DMS53 (cell line): ENCODE measurements at places on chromosomes 5 and 9.

- DNase-seq: peak; percentile 11
Observed at GRCh38 chr5:78235289-78235688, 59.2 kb downstream of the AP3B1 start.

GRCh38 chr9:71446473-71447411 lies 321.6 kb downstream of the CEMIP2 start:
- peak; percentile 74 for DNase-seq

DNA sequence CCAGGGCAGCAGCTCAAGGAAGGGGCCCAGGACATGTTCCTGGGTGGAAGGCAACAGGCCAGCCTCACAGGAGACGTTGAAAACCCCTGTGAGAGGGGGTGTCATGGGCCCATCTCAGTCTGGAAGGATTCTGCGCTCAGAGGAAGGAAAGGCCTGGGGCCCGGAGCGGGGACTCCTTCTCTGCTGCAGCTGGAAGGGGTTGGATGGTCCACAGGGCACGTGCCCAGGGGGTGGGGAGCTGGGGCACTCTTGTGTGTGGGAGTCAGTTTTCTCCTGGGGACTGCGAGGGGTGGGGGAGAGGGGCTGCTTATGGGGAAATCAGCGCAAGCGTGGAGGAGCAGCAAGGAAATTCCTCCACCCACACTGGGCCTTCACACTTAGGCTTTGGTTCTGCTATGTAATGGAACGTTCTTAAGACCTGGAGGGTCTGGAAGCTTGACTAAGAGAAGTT lies 2.9 kb upstream of the LPCAT1 start:
- DNase-seq: no peak

DNA sequence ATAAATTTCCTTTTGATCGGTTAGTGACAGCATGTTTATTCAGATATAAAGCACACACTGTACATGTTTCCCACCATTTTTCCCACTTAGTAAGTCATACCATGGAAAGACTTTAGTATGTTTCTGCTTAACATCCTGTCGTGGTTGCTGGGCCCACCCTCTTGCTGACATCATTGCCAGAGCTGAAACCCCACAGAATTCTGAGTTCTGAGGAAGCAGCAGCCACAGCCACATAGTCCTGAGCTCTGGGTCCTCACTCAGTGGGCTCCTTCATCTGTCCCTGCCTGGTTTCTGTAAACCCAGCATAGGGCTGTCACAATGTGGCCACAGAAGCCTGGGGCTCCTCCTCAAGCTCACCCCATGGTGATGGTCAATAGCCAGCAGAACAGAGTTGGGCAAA lies 441.5 kb downstream of the ENC1 start:
- no peak for DNase-seq

DNA sequence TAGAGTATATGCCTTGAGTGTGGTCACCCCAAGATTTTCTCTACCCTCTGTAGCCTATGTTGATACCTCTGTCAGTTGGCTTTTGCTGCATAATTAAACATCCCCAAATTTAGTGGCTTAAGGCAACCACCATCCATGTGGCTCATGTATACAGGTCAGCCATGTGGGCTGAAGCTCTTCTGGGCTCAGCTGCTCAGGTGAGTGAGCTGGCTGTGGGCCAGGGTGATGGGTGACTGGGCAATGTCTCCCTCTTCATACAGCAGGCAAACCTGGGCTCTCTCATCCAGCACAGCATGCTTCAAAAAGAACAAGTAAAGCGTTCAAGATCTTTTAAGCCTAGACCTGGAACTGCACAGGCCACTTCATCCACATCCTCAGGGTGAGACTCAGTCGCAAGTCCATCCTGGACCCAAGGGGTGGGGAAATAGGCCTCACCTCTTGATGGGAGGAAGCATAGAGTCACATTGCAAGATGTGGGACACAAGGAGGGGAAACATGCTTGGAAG lies 188.2 kb upstream of the TAS2R1 start:
- DNase-seq: peak; percentile 15

DNA sequence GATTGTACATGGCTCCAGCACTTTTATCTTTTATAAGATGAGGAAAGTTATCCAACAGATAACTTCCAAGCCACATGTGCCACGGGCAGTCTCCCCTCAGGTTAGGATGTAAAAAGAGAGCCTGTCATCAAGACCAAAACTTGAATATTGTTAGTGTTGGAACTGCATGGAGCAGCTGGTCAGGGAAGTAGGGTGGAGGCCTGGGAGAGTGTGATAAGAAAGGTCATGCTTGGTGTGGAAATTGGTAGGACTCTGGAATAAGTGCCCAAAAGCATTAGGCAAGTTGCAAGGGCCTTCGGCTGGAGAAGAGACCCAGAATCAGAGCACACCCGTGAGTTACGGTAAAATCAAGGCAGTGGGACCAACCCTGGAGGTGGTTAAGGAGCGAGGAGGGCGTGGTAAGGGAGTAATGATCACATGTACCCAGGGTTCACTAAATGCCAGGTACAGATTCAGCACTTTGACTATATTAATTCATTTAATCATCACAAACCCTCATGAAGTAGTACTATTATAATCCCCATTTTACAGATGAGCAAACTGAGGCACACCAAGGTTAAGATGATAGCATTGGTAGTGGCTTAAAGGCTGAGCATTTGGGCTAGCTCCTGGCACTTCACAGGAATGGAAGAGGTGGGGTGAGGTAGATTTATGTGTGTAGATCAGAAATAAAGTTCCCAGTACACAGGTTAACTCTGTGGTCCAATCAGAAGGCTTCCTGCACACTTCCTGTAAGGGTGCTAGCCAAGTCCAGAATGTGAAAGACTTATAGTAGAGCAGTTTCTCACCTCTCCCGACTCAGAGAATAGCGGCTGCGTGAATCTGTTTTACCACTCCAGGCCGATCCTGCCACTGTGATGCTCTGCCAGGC lies 96.5 kb upstream of the ZNF608 start:
- no peak for DNase-seq

- DNase-seq: no peak
Observed at GRCh38 chr5:154285661-154286408, 95.3 kb downstream of the GALNT10 start.

DNA sequence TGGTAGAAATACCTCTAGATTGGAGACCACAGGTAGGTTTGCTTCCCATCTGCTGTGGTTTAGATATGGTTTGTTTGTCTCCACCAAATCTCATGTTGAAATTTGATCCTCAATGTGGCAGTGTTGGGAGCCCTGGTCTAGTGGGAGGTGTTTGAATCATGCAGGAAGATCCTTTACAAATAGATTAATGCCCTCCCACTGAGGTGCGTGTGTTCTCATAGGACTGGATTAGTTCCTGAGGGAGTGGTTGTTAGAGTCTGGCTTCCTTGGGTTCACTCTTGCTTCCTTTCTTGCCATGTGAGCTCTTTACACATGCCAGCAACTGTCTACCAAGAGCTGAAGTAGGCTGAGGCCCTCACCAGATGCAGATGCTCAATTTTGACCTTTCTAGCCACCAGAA lies 391.1 kb upstream of the GRIA1 start:
- DNase-seq: peak; percentile 86

- DNase-seq: no peak
Observed at GRCh38 chr9:89723469-89724100, 118.8 kb downstream of the GADD45G start.

DNA sequence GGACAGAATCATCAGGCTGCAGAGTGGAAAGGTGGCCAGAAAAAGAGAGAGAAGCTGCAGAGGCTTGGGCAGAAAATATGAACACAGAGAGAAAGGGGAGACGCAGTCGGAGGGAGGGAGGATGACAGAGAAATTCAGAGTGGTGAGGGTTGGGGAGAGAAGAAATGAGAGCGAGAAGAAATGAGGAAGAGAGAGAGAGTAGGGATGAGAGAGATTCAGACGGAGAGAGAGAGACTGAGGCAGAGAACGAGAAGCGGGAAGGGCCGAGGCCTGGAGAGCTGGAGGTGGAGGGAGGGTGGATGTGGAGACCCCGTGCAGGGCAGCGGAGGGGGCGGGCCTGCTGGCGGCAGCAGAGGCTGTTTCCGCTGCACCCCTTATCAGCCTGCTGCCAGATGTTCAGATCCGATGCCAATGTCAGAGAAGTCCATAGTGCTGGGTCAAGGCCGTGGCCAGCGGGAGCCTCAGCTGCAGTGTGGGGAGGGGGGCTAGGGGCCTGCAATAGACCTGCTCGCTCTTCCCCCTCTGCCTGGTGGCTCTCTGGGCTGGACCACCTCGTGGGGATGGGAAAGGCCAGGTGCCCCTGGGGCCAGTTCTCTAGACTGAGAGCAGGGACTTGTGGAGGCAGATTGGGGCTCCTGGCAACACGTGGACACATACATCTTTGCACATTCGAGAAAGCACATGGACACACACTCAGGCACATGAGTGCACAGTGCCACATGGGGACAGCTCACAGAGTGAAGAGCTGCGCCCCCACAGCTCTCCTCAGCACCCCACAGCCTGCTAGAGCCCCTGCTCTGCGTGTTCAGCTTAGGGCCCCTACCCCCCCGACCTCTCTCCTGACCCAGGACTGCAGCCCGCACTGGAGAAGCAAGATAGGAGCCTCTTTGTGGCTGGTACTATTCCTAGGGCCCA lies 4.9 kb upstream of the NR5A1 start:
- no peak for DNase-seq

DNA sequence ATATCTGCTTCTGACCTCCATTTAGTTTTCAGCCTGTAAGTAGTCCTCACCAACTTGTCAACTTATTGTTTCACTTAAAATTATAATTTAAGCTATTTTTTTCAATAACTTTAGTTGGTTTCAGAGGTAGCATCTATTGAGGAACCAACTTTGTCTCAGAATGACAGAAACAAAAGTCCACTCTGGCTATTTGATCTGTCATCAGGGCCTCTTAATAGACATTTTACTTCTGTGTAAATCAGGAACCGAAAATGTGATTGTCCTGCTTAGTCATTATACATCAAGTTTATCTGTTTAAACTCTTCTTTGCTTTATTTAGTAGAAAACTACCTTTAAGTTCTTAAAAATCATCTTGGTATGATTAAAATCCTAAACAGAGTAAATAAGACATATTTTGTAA lies 820.8 kb upstream of the EDIL3 start:
- DNase-seq: no peak

DNA sequence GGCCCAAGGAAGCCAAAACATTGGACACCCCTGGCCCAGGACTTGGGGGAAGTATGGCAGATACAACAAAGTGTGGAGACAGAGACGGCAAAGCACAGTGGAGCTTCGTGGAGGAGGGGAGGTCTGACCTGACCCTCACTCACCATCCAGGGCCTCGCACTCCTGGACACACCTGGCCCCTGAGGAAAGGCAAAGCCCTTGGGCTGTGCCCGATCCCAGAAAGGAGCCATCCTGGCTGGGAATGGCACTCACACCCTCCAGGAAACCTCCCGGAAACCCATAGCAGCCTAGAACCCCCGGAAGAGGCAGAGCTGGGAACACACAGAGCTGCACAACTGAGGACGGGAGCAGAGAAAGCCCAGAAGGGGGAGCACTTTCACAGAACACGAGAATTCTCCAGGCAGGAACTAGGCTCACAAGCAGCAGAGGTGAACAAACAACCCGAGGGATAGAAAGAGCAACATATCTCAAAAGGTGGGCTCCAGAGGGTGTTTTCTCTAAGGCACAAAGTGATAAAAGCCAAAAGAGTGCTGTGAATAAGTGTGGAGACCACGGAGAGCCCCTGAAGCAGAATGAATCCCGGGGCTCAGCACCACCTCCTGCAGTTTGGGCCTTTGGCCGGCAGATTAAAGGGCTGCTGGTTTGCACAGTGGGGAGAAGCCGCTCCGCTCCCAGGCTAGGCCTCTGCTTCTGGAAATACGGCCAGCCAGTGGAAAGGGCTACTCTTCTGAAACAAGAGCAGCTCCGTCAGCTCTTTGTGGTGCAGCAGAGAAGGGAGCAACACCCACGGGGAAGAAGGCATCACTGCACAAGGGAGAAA lies 108.2 kb downstream of the UBE2R2 start:
- DNase-seq: peak; percentile 69

DNA sequence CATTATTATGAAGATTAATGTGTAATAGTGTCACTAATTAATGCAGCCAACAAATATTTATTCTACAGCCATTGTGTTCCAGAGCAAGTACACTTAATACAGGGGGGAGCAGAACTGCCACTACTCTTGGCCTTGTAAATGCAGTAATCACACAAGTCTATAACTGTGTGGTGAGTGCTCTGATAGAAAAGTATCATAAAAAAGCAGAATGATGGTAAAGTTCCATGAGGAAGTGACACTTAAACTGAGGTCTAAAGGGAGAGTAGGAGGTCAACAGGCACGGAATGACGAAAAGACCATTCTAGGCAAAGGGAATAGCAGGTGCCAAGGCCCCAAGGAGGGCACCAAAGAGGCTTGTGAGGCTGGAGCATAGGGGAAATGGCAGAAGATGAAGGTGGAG lies 142.9 kb downstream of the OSTF1 start:
- no peak for DNase-seq

- no peak for DNase-seq
Observed at GRCh38 chr9:13069498-13069897, 210.0 kb downstream of the MPDZ start.

- no peak for DNase-seq
Observed at GRCh38 chr5:39093352-39093751, 19.2 kb upstream of the RICTOR start.

DNA sequence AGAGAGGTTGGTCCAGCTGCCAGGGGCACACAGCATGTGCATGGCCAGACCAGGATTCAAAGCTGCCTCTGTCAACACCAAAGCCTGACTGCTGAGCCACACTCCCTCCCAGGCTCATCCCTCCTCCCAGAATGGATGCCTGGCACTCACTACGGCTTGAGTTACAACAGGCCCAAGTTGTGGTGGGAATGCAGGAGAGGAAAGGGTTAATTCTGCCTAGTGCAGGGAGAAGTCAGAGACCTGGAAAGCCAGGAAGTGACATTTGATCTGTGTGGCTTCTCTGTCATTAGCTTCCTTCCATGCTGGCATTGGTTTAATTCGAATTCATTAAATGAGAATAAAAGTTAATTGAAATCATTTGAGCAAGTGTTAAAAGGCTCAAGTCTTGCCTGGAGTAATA lies 150.0 kb downstream of the NSG2 start:
- peak; percentile 70 for DNase-seq
